Esophagus (tissue), 2 donors: ENCODE measurements at places on chromosomes 5 and 9. TPM values are rescaled to one million over a fixed set of nuclear protein-coding genes. Genes with fewer than 3 reads are reported as not detected.

OMD gene
- polyA plus RNA-seq = 1.1 TPM

SLC44A1 gene
- 9.6 TPM for polyA plus RNA-seq

NEUROG1 gene
- polyA plus RNA-seq = 0.02 TPM

SUSD3 gene
- 0.83 TPM for polyA plus RNA-seq

NR2F1 gene
- polyA plus RNA-seq = 9.5 TPM

ATG10 gene
- 5.1 TPM for polyA plus RNA-seq

PROP1 gene
- not detected for polyA plus RNA-seq

PCDH12 gene
- polyA plus RNA-seq = 0.16 TPM

SLC25A48 gene
- 0.24 TPM for polyA plus RNA-seq

PTPN3 gene
- polyA plus RNA-seq = 14.7 TPM

C5orf58 gene
- not detected for polyA plus RNA-seq

PFN3 gene
- 0.21 TPM for polyA plus RNA-seq

NOXA1 gene
- polyA plus RNA-seq = 6.5 TPM

SLC6A18 gene
- polyA plus RNA-seq = not detected

NR4A3 gene
- polyA plus RNA-seq = 0.29 TPM

UBE2QL1 gene
- polyA plus RNA-seq = 0.16 TPM

ISL1 gene
- 0.18 TPM for polyA plus RNA-seq

PCDHGB2 gene
- 0.20 TPM for polyA plus RNA-seq

GRM6 gene
- polyA plus RNA-seq = not detected

ACTBL2 gene
- polyA plus RNA-seq = not detected

AGXT2 gene
- polyA plus RNA-seq = not detected

SPOCK1 gene
- 0.86 TPM for polyA plus RNA-seq

IFNA4 gene
- not detected for polyA plus RNA-seq

HAPLN1 gene
- 0.04 TPM for polyA plus RNA-seq

SOX30 gene
- polyA plus RNA-seq = 0.04 TPM

TMEM174 gene
- polyA plus RNA-seq = not detected

SPINK6 gene
- polyA plus RNA-seq = 0.06 TPM

RBM27 gene
- 4.3 TPM for polyA plus RNA-seq

PCAT7 gene
- polyA plus RNA-seq = 0.01 TPM

SPATA31A3 gene
- not detected for polyA plus RNA-seq

PCDHA12 gene
- polyA plus RNA-seq = 0.04 TPM

CDH9 gene
- polyA plus RNA-seq = not detected

CNTFR gene
- polyA plus RNA-seq = 0.22 TPM

INSL4 gene
- not detected for polyA plus RNA-seq

DMRTA1 gene
- 1.0 TPM for polyA plus RNA-seq

IFNA2 gene
- not detected for polyA plus RNA-seq

SURF2 gene
- polyA plus RNA-seq = 32.9 TPM
